ENCODE measurements at places on chromosomes 13 and 19.

GRCh38 chr13:110155072-110155471, 151.9 kb downstream of the COL4A1 start:
- DNase-seq = no peak

DNA sequence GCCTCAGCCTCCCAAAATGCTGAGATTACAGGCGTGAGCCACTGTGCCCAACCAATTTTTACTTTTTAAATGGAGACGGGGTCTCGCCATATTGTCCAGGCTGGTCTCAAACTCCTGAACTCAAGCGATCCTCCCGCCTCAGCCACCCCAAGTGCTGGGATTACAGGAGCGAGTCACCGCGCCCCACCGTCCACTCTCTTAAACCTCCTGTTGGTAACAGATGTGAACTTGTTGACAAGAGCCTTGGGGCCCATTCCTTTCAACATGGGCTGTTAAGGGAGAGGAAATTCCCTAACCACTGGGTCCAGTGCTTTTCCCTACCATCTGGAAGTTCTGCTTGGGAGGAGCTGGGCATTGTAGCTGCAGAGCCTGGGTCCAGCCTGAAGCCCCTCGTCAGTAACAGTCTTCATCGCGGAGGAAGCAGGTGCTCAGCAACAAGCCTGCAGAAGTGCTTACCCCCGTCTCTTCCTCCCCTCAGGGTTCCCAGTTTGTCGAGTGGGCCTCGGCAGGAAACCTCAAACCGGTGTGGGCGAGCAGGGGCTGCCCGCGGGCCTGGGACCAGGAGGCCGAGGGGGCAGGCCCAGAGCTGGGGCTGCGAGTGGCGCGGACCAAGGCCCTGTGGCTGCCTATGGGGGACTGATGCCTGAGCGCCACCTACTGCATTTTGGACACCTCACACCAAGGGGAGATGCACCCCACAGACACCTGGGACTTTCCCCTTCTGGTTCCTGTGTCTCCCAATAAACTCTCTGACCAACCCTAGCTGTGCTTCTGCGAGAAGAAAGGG, 4.0 kb upstream of the FLT3LG start:
- peak; percentile 52 for DNase-seq

DNA sequence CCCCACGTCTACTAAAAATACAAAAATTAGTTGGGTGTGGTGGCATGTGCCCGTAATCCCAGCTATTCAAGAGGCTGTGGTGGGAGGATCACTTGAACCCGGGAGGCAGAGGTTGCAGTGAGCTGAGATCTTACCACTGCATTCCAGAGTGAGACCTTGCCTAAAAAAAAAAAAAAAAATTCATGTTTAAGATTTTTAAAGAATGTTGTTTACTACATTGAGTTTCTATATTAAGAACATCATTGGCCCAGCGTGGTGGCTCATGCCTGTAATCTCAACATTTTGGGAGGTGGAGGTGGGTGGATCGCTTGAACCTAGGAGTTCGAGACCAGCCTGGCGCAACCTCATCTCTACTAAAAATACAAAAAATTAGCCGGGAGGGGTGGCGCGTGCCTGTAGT, 31.9 kb upstream of the FLT1 start:
- no peak for DNase-seq

GRCh38 chr19:51637362-51637978, 7.3 kb upstream of the SIGLEC5 start:
- DNase-seq = no peak

DNA sequence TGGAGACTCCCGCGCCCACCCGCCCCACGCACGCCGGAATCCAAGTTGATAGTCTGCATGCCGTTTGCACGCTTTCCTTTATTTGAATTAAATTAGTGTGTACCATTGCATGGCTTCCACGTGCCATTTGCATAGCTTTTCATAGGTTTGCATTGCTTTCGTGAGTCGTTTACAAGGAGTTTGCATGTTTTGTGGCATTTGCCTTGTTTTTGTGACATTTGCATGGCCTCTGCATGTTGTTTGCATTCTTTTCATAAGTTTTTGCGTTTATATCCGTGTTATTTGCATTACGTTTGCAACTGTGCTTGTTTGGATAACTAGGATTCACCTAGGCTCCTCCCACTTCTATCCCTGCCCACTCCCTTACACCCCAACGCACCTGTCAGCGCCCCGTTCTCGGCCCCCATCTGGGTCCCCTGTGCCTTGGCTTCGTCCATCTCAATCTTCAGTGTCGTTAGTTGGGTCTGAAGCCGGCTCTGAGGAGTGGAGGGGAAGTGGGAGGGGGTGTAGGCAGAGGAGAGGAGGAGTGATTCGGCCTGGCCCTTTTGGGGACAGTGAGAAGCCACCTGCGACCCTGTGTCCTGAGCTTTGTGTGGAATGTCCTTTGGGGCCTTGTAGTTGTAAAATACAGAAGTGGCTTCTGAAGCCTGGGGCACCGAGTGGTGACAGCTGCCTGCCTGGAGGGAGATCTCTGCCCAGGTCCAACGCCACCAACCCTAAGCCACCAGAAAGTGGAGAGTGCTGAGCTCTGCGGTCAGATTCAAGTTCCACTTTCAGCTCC, 2.4 kb downstream of the CCDC194 start:
- DNase-seq = no peak

DNA sequence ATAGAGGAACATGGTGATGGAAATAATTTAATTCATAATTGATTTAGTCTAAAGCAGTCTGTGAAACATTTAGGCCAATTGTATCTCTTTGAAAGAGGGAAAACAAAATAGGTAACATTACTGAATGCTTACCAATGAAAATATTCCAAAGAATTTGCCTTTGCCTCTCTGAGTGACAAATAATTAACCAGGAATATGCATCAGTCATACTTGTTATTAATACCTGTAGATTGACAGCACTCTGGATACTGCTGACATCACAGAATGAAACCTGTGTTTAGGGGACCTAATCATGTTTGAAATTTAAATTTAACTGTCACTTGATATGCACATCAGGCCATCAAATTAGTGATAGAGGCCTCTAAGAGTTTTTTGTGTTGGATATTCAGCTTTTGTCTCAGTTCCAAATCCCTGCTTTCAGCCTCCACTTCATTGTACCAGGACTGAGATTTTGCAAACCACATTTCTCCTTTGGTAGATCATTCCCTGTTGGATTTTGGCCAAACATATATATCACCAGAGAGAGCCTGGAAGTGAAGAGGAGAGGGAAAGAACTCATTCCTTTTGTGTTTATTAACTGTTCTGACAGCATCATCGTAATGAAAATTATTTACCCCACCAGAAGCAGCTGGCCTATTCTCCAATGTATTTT, 64.8 kb upstream of the KLHL1 start:
- no peak for DNase-seq
